ENCODE measurements at places on chromosomes 16 and 17. TPM values are rescaled to one million over a fixed set of nuclear protein-coding genes. Genes with fewer than 3 reads are reported as not detected.

The SOX15 gene
- total RNA-seq = 10.7 TPM

The CTRB2 gene
- total RNA-seq = 20.4 TPM

The CORO6 gene
- 3.2 TPM for total RNA-seq

The KRT15 gene
- total RNA-seq = 9.4 TPM

The CTRB1 gene
- 3.1 TPM for total RNA-seq

The CHST4 gene
- total RNA-seq = 0.20 TPM

The C16orf92 gene
- total RNA-seq = not detected

The PDPK1 gene
- total RNA-seq = 20.5 TPM

The SLC47A1 gene
- total RNA-seq = 7.1 TPM

The GLIS2 gene
- total RNA-seq = 79.5 TPM

The RPA1 gene
- total RNA-seq = 112 TPM

The CSH2 gene
- not detected for total RNA-seq

The STX8 gene
- total RNA-seq = 57.3 TPM

The LYRM9 gene
- 17.5 TPM for total RNA-seq

The STH gene
- total RNA-seq = not detected

The CSHL1 gene
- total RNA-seq = not detected

The GRAPL gene
- total RNA-seq = 1.5 TPM

The KRT24 gene
- total RNA-seq = not detected

The CES3 gene
- 0.62 TPM for total RNA-seq

Measured in ovary (tissue), 10 donors.